ENCODE measurements at places on chromosomes 4 and X. TPM values are rescaled to one million over a fixed set of nuclear protein-coding genes. Genes with fewer than 3 reads are reported as not detected.

The TRAM1L1 gene
- total RNA-seq: not detected

GRCh38 chrX:122850326-122850725, 333.8 kb upstream of the GRIA3 start:
- DNase-seq: no peak

DNA sequence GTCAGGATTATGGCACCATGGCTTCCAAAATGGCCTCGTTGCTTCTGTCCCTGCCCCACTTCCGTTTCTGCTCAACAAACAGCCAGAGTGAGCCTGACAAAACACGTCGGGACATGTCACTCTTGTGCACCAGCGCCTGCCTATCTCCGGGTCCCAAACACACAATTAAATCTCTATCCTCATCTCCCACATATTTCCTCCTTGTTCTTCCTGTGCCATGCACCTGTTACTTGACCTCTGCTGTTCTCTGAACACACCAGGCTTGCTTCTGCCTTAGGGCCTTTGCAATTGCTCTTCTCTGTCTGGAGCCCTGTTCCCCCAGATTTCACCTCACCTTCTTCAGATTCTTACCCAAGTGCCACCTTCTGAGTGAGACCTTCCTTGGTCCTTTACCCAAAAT, 12.7 kb upstream of the CD38 start:
- DNase-seq: no peak

- no peak for DNase-seq
Measured at GRCh38 chr4:84432713-84433112, 66.4 kb downstream of the NKX6-1 start.

- DNase-seq: no peak
Measured at GRCh38 chr4:8044699-8045098, 105.0 kb upstream of the AFAP1 start.

The TGIF2LX gene
- total RNA-seq: not detected

DNA sequence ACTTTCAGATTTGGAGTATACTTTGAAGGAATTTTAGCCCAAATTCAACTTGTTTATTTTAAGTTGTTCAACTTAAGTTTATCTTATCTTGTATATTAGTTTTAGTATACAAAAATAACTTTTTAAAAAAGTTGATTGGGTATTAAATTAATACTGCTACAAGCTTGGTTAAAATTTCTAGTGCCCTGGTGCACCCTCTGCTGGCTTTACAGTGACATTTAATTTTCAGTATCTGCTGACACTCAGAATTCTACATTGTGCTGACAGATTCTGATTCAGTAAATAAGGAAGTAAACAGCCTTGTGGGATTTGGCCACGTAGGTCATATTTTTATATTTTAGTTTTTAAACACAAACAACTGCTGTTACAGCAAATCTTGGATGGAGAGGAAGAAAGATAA, 2.9 kb downstream of the EDA start:
- DNase-seq: no peak

DNA sequence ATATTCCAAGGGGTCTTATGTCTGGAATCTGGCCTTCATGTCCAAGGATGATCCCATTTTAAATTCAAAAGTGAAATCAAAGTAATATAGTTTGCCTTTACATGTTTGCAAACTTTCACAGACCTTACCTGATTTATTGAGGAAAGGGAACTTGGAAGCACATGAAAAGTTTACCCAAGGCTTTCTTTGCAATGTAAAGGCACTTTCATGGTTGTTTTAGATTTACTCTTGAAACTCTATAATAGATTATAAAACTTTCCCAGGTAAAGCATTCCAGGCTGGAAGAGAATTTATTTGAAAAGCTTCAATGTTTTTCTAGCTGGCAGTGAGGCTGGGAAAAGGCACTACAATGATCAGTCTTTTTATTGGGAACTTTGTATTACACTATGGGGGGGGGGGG, 842.8 kb upstream of the DIAPH2 start:
- no peak for DNase-seq

The GPR50 gene
- not detected for total RNA-seq

DNA sequence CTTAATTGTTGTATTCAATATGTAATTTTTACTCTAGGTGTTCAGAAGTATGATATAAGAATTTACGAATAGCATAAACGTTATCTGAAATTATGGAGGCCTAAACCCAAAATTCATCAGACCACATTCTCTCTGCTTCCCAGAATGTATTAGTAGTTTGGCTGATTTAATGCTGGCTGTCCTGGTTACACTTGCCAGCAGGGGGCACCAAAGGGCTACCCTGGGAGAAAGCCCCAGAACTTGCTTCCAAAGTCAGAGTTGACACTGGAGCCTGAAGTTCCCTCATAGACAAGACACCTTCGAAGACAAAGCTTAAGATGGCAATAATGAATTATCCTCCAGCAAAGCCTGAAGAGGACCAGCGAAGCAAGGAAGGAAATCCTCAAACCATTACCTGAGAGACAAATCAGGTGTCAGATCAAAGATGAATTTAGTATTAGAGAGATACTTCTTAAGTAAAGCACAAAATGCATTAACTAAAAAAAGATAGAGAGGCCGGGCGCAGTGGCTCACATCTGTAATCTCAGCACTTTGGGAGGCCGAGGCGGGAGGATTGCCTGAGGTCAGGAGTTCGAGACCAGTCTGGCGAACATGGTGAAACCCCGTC, 11.3 kb upstream of the ANOS1 start:
- peak; percentile 22 for DNase-seq

The BEX1 gene
- total RNA-seq: 3.6 TPM

- no peak for DNase-seq
Measured at GRCh38 chr4:149112109-149112508, 669.9 kb upstream of the NR3C2 start.

The REELD1 gene
- not detected for total RNA-seq

GRCh38 chr4:40310225-40310624, 24.9 kb upstream of the CHRNA9 start:
- DNase-seq: no peak

The CABS1 gene
- total RNA-seq: not detected

DNA sequence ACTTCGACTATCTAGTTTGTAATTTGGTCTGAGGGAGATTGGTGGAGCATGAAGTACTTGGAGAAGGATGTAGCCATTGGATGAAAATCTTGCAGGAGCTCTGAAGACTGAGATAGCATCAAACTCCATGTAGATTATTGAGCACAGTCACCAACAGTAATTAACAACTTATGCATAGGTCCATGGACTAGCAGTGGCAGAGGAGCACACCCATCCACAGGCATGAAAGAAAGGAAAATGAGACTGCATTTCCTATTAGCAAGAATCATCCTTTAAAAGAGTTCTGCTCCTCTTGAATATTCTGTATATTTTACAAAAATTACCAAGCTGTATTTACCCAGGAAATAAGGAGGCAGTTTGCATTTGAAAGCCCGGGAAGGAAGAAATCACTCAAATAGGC, 529.4 kb upstream of the ACTRT1 start:
- DNase-seq: no peak

The MAOA gene
- 90.6 TPM for total RNA-seq

DNA sequence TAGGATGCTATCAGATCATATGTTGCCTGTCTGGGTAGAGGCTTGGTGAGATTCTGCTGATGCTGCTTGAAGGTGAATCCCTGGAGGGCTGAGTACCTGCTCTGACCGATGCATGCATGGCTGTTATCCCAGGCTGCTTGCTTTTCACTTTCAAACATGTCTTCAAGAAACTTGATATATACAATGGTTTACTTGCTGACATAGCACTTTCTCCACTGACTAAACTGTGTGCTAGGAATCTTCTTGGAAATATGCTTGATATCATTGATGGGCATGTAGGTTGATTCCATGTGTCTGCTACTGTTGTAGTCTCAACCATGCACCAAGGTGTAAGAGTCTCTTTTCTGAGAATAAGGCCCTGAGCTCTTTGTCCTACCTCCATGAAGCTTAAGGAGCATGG, 79.6 kb upstream of the WDR1 start:
- DNase-seq: no peak

GRCh38 chrX:85243761-85244449, at the start of the genes SATL1 and ZNF711:
TSS of gene SATL1 (minus strand) at chrX:85243779. CDS start at chrX:85108968, 134,811 bp downstream.
TSS of gene ZNF711 (plus strand) at chrX:85243991. CDS start at chrX:85247573, 3,582 bp downstream.
- DNase-seq: peak; percentile 25

The FGFRL1 gene
- total RNA-seq: 5.3 TPM

- DNase-seq: no peak
Measured at GRCh38 chr4:179586460-179586859, 2144.2 kb upstream of the AGA start.

DNA sequence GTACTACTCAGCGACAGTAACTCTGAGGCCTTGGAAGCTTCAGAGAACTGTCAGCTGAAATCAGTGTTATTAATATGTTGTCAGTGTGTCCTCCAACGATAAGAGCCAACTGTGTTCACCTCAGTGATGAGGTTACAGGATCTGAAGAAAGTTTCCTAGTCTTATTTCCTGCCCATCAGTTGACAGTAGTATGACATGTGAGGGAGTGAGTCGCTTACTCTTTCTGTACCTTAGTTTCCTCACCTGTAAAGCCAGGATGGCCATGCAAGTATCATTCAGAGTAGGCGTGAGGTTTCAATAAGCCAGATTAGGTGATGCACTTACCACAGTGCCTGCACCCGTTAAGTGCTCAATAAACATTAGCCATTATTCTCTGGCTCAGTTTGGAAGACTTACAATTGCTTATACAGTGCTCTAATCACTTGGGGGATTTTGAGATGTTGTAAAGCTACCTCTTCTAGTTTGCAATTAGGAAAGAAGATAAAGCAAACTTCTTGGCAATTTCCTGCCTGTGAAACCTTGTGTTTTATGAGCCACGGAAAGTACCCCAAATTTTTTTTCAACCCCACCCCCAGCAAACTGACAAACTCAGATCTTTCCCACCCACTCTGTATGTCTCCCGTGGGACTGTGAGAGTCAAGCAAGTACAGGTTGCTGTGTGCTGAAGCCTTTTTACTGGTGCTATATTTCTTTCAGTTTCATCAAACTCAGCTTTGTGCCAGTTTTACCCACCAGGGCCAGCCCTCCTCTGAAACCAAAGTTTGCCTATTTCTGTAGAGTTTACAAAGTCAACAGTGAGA, 62.2 kb downstream of the ANXA3 start:
- no peak for DNase-seq

DNA sequence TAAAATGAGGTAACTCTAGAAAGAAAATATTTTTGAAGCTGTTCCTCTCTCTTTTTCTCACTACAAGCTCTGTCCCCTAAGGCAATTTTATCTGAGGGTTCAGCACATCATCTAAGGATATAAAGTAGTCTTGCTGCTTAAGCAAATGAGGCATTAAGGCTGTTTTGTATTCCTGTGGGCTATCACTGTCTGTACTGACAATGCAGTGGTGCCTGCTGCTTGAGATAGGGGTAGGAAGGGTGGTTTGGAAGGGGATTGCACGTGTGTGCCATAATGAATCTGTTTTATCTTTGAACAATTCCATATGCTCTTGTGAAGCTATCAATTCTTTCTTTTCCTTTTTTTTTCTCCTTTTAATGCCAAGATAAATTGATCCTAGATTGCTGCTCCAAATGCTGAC, 128.0 kb upstream of the ATOH1 start:
- DNase-seq: no peak

GRCh38 chr4:24560868-24561368, 23.4 kb downstream of the DHX15 start:
- DNase-seq: no peak

The ZMAT1 gene
- total RNA-seq: 3.6 TPM

DNA sequence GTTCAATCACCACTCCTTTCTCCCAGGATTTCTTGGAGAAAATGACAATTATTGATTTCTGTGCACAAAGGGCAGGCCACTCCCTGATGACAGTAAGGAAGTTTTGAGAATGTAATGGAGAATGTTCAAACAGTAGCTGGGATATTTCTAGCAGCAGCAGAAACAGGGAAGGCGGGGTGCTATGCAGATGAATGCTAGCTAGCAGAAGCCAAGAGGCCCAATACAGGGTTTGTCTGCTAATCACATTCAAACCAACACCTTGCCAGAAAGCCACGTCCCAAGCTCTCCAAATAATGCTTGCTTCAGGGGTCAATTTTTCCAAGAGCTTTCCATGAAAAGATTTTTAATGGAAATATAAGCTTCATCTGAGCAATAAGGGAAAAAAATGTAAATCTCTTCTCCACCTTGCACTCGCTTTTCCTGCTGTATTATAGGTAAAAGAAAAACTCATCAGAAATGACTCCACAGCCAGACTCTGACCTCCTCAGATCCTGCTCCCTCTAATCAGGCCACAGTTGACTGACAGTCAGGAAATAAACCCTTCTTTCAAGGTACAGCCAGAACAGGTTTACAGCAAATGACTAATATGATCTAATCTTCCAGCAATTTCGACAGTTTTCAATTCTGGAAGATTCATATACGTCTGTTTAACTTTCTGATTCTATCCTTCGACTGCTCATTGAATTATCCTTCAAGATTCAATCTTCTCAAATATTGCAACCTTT, 84.7 kb upstream of the PCDH19 start:
- no peak for DNase-seq

DNA sequence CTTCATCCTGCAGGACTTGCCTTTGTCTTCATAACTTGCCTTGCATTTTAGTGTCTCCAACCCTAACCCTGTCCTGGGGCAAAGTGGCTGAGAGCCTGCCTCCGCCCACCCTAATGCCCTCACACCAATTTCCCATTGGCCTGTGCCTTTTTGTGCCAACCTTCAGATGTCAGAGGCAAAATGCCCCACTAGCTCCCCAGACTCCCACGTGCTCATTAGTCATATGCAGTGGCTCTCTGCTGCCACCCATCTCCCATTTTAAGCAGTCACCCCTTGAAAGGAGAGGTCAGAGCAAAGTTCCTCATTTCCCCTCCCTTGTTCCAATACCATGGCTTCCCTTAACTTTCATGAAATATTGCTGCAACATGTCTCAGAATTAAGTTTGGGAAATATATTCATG, 74.8 kb upstream of the PASD1 start:
- DNase-seq: no peak

- no peak for DNase-seq
Measured at GRCh38 chr4:109389369-109390114, 44.1 kb upstream of the SEC24B start.

DNA sequence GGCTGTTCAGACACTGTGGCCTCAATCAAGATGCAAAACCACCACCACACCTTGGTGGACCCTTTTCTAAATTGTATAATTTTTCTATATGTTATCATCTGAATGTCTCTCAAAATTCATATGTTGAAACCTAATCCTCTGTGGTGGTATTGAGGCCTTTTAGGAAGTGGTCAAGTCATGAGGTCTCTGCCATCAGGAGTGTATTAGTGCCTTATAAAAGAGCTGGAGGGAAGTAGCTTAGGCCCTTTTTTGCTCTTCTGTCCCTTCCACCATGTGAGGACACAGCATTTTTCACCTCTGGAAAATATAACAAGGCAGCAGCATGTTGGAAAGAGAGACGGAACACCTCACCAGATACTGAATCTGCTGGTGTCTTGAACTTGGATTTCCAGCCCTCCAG, 30.5 kb upstream of the DKK2 start:
- DNase-seq: no peak

DNA sequence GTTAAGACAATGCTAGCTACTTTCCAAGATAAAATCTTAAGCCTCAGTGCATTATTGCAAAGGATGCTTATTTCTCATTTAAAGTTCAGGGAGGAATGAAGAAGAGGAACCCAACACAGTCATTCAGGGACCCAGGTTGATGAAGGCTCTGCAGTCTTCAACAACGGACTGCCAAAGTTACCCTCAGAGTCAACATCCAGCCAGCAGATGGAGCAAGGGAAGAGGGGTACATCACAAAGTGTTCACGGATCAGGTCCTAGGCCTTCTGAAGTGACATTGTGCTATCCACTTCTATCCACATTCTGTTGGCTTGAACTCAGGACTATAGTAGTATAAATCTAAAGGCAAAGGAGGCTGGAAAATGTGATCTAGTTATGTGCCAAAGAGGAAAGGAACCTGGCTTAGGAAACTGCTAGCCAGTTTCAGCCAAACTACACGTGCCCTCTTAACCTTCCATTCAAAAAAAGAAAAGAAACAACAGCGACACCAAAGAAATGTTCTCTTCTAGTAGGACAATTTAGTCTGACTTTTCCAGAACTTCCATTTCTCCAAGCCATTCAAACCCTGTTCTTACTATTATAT, 28.8 kb downstream of the NKX6-1 start:
- no peak for DNase-seq

The ASMTL gene
- 6.4 TPM for total RNA-seq
